T-cell (primary cell): ENCODE measurements at places on chromosomes 12 and 14.

DNA sequence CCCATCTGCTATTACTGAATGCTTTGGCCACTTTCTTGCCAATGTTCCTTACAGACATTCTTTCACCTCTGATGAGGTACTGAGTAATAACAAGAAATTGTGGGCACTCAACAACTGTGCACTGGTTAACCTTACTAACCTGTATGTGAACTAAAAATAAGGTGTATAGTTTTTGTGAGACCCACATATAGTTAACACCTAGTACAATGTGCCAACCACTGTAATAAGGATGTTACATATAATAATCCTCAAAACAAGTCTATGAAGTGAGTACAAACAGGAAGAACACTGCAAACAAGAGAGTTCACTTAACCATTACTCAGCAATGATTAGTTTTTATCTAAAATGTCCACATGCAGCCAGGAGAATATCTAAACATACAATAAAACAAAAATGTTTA, 4.5 kb downstream of the DDHD1 start:
- H3K36me3 ChIP-seq = no peaks in the 10 kb centered on the region
- no peak for DNase-seq
- H3K4me3 ChIP-seq = no peak overlapping the region
- no peak overlapping the region for H3K27ac ChIP-seq
- no peaks in the 10 kb centered on the region for H3K27me3 ChIP-seq

GRCh38 chr14:93173943-93174395, 10.7 kb downstream of the MOAP1 start:
- no peak overlapping the region for H3K4me3 ChIP-seq
- H3K4me1 ChIP-seq = no peaks in the 10 kb centered on the region
- no peak for DNase-seq
- H3K36me3 ChIP-seq = no peaks in the 10 kb centered on the region
- H3K27me3 ChIP-seq = no peaks in the 10 kb centered on the region

DNA sequence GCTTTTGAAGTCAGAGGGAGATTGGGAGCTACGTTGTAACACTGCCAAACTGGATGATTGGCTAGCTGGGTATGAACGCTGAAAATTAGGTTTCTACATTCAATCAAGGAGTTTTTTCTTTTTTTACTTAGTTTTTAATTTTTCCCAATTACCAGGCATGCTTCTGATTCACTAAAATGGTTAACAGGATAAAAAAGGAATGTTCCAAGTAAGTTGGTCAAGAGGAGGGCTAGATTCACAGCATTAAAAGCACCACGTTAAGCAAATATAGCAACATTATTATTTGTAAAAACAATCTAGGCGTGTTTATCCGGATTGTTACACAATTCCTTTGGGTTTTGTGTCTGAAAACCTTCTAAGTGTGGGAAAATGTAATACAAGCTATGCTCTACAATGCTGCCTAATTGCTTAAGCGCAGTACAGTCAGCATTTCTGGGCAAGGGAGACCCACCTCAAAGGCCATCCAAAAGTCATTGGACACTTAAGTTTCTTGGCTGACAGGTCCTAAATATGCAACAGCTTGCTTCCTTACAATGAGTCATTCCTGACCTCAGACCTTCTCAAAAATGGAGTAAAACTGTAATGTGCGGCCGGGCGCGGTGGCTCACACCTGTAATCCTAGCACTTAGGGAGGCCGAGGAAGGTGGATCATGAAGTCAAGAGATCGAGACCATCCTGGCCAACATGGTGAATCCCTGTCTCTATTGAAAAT, 1.2 kb downstream of the RPLP0 start:
- no peak for DNase-seq
- no peaks in the 10 kb centered on the region for H3K27me3 ChIP-seq
- peak overlapping the region; percentile 59 for H3K27ac ChIP-seq
- peaks cover 41% of the 10 kb centered on the region for H3K36me3 ChIP-seq
- peaks cover 43% of the 10 kb centered on the region for H3K4me1 ChIP-seq
- peak overlapping the region; percentile 92 for H3K4me3 ChIP-seq

DNA sequence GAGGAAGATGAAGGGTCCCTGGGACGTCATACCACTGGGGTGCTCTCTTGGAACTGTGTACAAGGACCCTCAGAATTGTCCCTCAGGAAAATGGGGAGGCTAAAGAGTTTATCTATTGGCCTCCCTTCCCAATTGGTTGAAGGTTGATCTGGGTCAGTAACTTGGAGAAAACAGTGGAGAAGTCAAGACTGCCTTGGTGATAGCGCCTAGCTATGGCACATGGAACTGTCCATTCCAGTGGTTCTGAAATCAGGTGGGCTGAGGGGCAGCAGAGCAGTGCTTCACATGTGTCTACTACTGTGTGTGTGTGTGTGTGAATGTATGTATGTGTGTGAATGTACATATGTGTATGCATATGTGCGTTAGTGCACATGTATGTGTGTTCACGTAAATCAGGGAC, 316.1 kb downstream of the AACS start:
- peaks cover 8% of the 10 kb centered on the region for H3K27me3 ChIP-seq
- no peak overlapping the region for H3K4me3 ChIP-seq
- DNase-seq = no peak
- H3K36me3 ChIP-seq = no peaks in the 10 kb centered on the region

GRCh38 chr14:50232276-50232642, 881 bp upstream of the SOS2 start:
- no peak for DNase-seq
- H3K27ac ChIP-seq = peak overlapping the region; percentile 76
- no peaks in the 10 kb centered on the region for H3K36me3 ChIP-seq
- peak overlapping the region; percentile 85 for H3K4me3 ChIP-seq
- H3K4me1 ChIP-seq = peaks cover 20% of the 10 kb centered on the region

DNA sequence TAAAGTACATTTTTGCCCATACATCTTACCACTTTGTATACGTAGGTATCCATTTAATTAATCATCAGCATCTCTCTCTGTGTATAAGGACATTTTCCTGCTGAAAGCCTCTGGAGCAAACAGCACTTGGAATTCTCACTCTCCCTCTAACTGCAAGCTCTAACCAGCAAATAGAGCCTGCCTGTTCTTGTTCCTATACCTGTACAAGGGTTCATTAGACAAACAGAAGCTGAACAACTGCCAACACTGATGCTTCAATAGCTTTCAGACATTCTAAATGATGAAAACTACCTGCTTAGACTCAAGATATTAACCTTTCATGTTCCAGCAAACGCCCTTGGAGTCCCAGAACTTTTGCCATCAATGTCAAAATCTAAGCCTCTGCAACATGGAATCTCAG, 98.0 kb downstream of the KCNH5 start:
- no peak overlapping the region for H3K4me3 ChIP-seq
- no peaks in the 10 kb centered on the region for H3K27me3 ChIP-seq
- H3K27ac ChIP-seq = no peak overlapping the region

GRCh38 chr12:44428825-44429224, 447.3 kb downstream of the NELL2 start:
- H3K4me1 ChIP-seq = no peaks in the 10 kb centered on the region
- no peak overlapping the region for H3K4me3 ChIP-seq

- no peaks in the 10 kb centered on the region for H3K36me3 ChIP-seq
- H3K4me3 ChIP-seq = no peak overlapping the region
- no peaks in the 10 kb centered on the region for H3K27me3 ChIP-seq
- no peak overlapping the region for H3K27ac ChIP-seq
Observed at GRCh38 chr12:15701631-15702156, 87.5 kb downstream of the EPS8 start.

- DNase-seq = no peak
- no peak overlapping the region for H3K27ac ChIP-seq
- H3K4me3 ChIP-seq = no peak overlapping the region
- H3K36me3 ChIP-seq = no peaks in the 10 kb centered on the region
Observed at GRCh38 chr12:89827592-89827991, 119.0 kb upstream of the ATP2B1 start.

DNA sequence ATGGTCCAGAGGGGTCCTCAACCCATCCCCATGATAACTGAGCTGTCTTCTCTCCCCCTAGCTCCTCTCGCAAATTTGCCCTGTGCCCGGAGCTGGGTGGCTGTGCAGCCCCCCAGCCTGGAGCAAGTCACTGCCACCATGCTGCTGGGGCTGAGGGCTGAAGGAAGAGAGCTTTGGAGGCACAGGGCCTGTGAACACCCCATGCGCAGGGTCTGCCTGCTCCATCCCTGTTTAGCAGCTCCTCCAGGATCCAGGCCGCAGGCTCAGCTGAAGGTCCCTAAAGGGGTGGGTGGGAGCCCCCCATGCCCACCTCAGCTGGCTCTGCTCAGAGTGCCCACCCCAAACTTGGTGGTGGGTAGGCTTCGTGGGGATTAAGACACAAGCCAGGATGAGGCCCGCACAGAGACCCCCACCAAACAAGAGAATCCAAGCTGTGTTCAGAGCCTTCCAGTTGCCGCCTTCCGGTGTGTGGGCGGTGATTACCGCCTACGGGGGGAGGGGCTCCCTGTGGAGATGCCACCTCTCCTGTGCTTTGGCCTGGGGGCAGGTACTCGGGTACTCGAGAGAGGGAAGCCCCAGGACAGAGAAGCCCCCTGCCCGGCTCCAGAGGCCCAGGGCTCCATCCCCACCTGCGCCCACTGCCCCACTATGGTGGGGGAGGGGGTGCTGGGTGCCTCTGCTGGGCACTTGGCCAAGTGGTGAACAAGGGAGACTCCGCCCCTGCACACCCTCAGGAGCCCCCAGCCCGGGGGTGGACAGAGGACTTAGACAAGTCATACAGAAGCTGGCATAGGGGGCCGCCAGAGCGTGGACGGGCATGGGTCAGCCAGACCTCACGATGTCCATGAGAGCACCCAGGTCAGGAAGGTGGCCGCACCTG, 1.4 kb upstream of the JAG2 start:
- no peak overlapping the region for H3K27ac ChIP-seq
- H3K27me3 ChIP-seq = peaks cover 60% of the 10 kb centered on the region
- no peak overlapping the region for H3K4me3 ChIP-seq
- no peaks in the 10 kb centered on the region for H3K36me3 ChIP-seq
- DNase-seq = no peak

- H3K27ac ChIP-seq = no peak overlapping the region
- no peaks in the 10 kb centered on the region for H3K36me3 ChIP-seq
Observed at GRCh38 chr12:2288001-2288400, 235.2 kb downstream of the CACNA1C start.

DNA sequence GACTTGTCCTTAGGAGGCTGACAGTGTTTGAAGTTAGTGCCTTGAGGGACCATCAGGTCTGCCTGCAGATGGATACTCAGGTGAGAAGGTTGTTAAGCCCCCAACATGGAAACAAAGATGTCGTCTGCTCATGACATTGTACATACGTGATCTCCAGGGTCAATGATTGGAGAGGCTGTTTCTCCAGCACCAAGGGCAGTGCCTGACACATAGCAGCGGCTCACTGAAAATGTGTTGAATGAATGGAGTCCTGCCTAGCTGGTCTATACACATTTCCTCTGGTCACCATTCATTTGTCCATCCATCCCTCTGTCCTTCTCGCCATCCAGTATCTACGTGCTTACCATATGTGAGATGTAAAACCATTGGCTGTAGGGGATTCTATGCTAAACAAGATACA, 7.1 kb downstream of the CCDC177 start:
- H3K27me3 ChIP-seq = peaks cover 35% of the 10 kb centered on the region
- no peak overlapping the region for H3K4me3 ChIP-seq
- no peaks in the 10 kb centered on the region for H3K36me3 ChIP-seq
- H3K27ac ChIP-seq = no peak overlapping the region

GRCh38 chr14:57029620-57030253, 219.5 kb upstream of the OTX2 start:
- no peaks in the 10 kb centered on the region for H3K36me3 ChIP-seq
- H3K4me3 ChIP-seq = no peak overlapping the region
- no peaks in the 10 kb centered on the region for H3K4me1 ChIP-seq
- H3K27ac ChIP-seq = no peak overlapping the region
- DNase-seq = no peak

DNA sequence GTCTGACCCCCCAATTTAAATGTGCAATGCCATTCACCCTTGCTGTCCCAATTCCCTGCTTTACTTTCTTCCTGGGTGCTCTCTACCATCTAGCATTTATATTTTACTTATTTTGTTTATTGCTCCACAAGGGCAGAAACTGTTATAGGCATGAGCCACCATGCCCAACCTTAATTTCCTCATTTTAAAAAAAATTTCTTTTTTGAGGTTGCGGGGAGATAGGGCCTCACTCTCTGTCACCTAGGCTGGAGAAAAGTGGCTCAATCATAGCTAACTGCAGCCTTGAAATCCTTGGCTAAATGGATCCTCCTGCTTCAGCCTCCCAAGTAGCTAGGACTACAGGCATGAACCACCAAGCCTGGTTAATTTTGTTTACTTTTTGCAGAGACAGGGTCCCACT, 13.0 kb downstream of the HPD start:
- H3K27ac ChIP-seq = no peak overlapping the region
- no peaks in the 10 kb centered on the region for H3K4me1 ChIP-seq
- DNase-seq = no peak
- H3K4me3 ChIP-seq = no peak overlapping the region

- no peak overlapping the region for H3K4me3 ChIP-seq
- no peak for DNase-seq
- no peaks in the 10 kb centered on the region for H3K27me3 ChIP-seq
- H3K36me3 ChIP-seq = no peaks in the 10 kb centered on the region
- no peak overlapping the region for H3K27ac ChIP-seq
Observed at GRCh38 chr12:40769846-40770245, 77.6 kb downstream of the CNTN1 start.

GRCh38 chr12:13404111-13404628, 207.6 kb downstream of the EMP1 start:
- no peak for DNase-seq
- H3K4me1 ChIP-seq = no peaks in the 10 kb centered on the region
- no peak overlapping the region for H3K27ac ChIP-seq
- no peak overlapping the region for H3K4me3 ChIP-seq
- no peaks in the 10 kb centered on the region for H3K27me3 ChIP-seq

DNA sequence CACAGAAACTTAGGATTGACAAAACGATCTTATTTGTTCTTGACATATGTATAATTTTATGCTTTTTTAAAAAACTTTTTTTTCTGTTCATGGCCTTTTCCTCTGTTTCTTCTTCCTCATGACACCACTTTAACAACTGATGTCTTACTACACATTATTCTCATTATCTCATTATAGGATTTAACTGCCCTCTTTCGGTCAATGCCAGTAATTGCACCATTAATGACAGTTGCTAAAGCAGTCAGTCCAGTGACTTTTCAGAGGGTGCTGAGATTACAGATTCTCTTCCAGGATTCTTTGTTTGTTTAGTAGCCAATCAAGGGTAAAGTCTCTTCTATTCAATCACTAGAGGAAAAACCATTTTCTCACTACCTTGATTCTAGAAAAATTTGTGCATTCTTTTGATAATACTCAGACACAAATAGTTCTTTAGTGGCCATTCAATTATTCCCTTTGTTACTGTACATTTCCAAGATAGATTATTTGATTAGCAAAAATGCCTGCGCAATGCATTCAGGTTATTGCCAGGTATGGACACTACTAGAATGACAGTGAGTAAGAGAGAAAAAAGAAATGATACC, 50.1 kb downstream of the KLRG1 start:
- no peak for DNase-seq
- H3K27ac ChIP-seq = peak overlapping the region; percentile 40
- H3K4me3 ChIP-seq = no peak overlapping the region
- peaks cover 7% of the 10 kb centered on the region for H3K36me3 ChIP-seq
- H3K4me1 ChIP-seq = peaks cover 35% of the 10 kb centered on the region
